Activated CD8-positive, alpha-beta T cell treated with anti-CD3 and anti-CD28 coated beads, Interleukin-2, amount 10 ng/mL, durations not matched to agents 7 days and 5 days (primary cell): ENCODE measurements at places on chromosomes 6 and 20. TPM values are rescaled to one million over a fixed set of nuclear protein-coding genes. Genes with fewer than 3 reads are reported as not detected.

The ANKEF1 gene
- 3.9 TPM for total RNA-seq

The SYTL3 gene
- 48.3 TPM for total RNA-seq

DNA sequence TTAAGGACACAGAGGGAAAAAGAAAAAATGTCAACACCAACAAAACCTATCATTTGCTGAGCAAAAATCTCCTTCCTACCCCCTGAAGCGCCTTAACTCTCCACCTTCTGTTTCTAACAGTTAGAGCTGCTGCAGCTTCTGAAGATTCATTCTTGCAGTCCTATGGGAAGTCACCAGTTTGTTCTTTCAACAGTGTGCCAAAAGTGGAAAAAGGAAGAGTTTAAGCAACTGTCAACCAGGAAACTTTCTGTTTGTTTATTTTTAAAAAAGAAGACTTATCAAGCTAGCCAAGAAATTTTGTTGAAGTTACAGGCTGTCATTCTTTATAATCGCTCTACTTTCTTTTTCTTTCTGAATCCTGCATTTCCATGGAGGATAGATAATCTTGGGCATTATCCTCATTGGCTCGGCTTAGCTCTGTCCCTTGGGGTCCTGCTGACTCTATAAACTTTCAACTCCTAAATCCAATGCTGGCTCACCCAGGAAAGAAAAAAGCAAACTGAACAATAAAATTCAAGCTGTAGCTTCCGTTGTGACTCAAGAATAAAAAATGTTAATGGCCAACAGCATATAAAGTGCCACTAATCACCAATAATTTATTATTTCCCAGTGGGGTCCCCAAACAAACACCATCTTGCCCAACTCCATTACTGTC, 172.8 kb upstream of the CITED2 start:
- no peak overlapping the region for H3K4me3 ChIP-seq
- H3K4me1 ChIP-seq: peaks cover 12% of the 10 kb centered on the region
- H3K27me3 ChIP-seq: peaks cover 6% of the 10 kb centered on the region
- H3K36me3 ChIP-seq: no peaks in the 10 kb centered on the region
- DNase-seq: no peak
- no peak overlapping the region for H3K27ac ChIP-seq

DNA sequence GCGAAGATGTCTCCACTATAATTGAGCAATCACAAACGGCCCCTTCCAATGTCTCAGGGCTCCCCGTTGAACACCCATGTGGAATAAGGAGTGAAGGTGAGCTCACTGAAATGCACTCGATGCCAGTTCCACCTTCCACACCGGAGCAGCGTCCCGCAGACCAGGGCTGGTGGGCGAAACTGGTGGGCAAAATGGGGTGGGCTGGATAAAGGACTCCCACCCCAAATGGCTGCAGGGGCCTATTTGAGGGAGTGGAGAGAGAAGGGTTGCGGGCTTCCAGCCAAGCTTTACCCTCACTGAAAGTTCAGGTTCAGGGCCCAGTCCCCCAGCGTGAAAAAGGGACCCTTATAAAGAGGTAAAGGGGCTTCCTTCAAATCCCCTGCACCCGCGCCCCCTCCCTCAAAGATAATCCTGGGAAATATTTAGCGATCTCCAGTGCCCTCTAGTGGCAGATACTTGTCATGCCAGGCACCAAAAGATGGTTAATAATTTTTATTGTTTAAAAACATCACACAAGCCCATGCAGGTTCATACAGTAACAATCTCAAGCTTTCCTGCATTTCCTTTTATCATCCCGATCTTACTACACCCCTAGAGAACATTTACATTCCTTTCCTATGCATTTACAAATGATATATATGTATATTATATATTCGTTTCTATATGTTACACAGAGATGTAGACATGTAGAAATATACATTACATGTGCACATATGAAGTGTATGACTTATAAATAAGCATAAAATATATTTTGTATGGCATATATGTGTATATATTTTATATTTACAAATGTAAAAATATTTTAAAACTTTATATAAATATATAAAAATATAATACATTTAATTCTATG, 58.2 kb upstream of the NKX2-2 start:
- no peak overlapping the region for H3K27ac ChIP-seq
- H3K36me3 ChIP-seq: no peaks in the 10 kb centered on the region
- peaks cover 6% of the 10 kb centered on the region for H3K4me1 ChIP-seq

The GINS1 gene
- 40.8 TPM for total RNA-seq

GRCh38 chr20:8647961-8648441, 420.9 kb upstream of the PLCB4 start:
- no peak for DNase-seq
- H3K4me3 ChIP-seq: no peak overlapping the region
- peaks cover 9% of the 10 kb centered on the region for H3K4me1 ChIP-seq
- no peaks in the 10 kb centered on the region for H3K36me3 ChIP-seq
- no peak overlapping the region for H3K27ac ChIP-seq

GRCh38 chr6:36762123-36762522, 64.5 kb downstream of the RAB44 start:
- peaks cover 2% of the 10 kb centered on the region for H3K27me3 ChIP-seq
- no peak for DNase-seq
- H3K4me3 ChIP-seq: no peak overlapping the region
- H3K4me1 ChIP-seq: peaks cover 30% of the 10 kb centered on the region
- H3K27ac ChIP-seq: no peak overlapping the region
